ENCODE measurements at places on chromosomes 6 and 20. TPM values are rescaled to one million over a fixed set of nuclear protein-coding genes. Genes with fewer than 3 reads are reported as not detected.

The CARMIL1 gene
- 7.2 TPM for total RNA-seq

The ARHGAP40 gene
- not detected for total RNA-seq

DNA sequence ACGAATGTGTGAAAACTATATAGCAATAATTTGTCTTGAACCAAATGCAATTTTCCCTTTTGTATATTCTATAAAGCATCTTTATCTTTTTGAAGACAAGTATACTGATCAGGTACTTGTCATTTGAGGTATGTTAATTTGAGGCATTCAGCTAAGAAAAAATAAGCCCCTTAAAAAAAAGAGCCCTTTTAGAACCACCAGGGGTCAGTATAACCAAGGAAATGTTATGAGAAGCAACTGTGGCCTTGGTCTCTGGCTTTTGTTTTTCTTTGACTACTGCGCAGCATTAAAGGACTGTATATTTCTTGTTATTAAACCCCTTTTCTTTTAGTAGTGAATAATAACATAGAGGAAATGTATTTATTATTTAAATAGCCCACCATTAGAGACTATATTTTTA, 43.1 kb downstream of the CD109 start:
- no peaks in the 10 kb centered on the region for H3K36me3 ChIP-seq
- peak; percentile 83 for DNase-seq
- no peaks in the 10 kb centered on the region for H3K27me3 ChIP-seq
- no peak overlapping the region for H3K27ac ChIP-seq

The RRAGD gene
- total RNA-seq: 10.6 TPM

The GNMT gene
- 1.8 TPM for total RNA-seq

GRCh38 chr6:89360415-89360999, 8.0 kb upstream of the UBE2J1 start:
- H3K36me3 ChIP-seq: no peaks in the 10 kb centered on the region
- no peaks in the 10 kb centered on the region for H3K27me3 ChIP-seq
- no peak overlapping the region for H3K4me3 ChIP-seq
- H3K4me1 ChIP-seq: no peaks in the 10 kb centered on the region
- DNase-seq: no peak

DNA sequence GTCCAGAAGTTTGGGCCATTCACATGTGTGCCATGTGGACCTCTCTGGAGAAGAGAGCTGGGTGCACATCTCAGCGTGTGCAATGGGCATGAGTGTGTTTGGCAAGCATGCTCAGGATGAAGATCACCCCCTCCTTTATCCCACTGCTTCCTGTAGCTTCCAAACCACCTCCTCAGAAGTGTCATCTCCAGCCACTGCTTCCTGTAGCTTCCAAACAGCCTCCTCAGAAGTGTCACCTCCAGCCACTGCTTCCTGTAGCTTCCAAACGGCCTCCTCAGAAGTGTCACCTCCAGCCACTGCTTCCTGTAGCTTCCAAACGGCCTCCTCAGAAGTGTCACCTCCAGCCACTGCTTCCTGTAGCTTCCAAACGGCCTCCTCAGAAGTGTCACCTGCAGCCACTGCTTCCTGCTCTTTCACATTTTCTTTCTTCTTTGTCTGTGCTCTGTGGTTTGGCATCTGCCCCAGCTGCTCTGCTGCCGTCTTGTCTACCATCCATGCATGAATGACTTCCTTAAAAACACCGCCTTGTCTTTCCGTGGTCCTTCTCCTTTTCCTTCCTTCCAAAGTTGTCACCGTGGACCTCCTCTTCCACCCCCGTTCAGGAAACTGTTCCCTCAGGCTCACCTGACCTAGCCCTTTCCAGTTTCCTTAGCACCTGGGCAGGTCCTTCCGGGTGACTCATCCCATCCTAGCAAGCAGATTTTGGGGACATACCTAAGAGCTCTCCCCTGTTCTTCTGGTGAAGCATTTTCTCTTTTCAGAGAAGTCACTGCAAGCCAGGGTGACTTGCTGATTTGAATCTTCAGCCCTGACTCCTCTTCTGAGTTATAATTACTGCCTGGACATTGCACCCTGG, 43.5 kb upstream of the TIAM2 start:
- H3K27me3 ChIP-seq: no peaks in the 10 kb centered on the region
- no peak for DNase-seq
- H3K4me3 ChIP-seq: no peak overlapping the region
- H3K4me1 ChIP-seq: no peaks in the 10 kb centered on the region
- H3K36me3 ChIP-seq: no peaks in the 10 kb centered on the region

The C20orf141 gene
- not detected for total RNA-seq

GRCh38 chr6:142241061-142241460, 60.7 kb upstream of the ADGRG6 start:
- H3K36me3 ChIP-seq: no peaks in the 10 kb centered on the region
- H3K4me1 ChIP-seq: no peaks in the 10 kb centered on the region
- no peaks in the 10 kb centered on the region for H3K27me3 ChIP-seq
- no peak overlapping the region for H3K27ac ChIP-seq

DNA sequence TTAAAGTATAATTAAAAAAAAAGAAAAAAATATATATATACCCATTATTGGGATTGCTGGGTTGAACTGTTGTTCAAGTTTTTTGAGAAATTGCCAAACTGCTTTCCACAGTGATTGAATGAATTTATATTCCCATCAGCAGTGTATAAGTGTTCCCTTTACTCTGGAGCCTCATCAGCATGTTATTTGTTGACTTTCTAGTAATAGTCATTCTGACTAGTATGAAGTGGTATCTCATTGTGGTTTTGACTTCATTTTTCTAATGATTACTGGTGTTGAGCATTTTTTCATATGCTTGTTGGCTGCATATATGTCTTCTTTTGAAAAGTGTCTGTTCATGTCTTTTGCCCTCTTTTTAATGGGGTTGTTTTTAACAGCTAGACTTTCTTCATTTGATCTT, 1260.8 kb upstream of the GJE1 start:
- no peaks in the 10 kb centered on the region for H3K27me3 ChIP-seq
- H3K27ac ChIP-seq: no peak overlapping the region
- no peak for DNase-seq
- no peak overlapping the region for H3K4me3 ChIP-seq
- no peaks in the 10 kb centered on the region for H3K36me3 ChIP-seq
- no peaks in the 10 kb centered on the region for H3K4me1 ChIP-seq

- H3K4me1 ChIP-seq: no peaks in the 10 kb centered on the region
- H3K36me3 ChIP-seq: no peaks in the 10 kb centered on the region
- no peak for DNase-seq
- H3K27me3 ChIP-seq: no peaks in the 10 kb centered on the region
These were observed 497.8 kb upstream of the ARID1B start for GRCh38 chr6:156279261-156279969.

Data from A673 (cell line).